ENCODE measurements at places on chromosomes 12 and 14. TPM values are rescaled to one million over a fixed set of nuclear protein-coding genes. Genes with fewer than 3 reads are reported as not detected.
A peak's percentile ranks its signal among the peaks of the same experiment; 100 is the strongest.

DNA sequence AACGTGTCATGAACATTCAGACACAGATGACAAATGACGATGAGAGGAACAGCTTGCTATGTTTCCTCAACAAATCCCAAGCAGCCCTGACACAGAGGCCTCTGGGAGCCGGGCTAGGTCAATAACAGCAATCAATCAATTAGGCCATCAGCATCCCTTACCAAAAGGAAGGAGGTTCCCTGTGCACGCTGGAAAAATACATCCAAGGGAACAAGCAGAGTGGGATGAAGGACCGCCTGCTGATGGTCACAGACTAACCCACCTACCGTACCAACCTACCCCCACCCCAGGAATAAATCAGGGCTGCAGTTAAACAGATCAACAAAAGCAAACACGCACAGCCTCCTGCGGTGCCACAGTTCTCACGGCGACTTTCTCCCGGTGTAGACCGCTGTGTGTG lies 265.1 kb upstream of the SFSWAP start:
- DNase-seq, result no peak

The LUM gene
- 51.3 TPM for total RNA-seq

DNA sequence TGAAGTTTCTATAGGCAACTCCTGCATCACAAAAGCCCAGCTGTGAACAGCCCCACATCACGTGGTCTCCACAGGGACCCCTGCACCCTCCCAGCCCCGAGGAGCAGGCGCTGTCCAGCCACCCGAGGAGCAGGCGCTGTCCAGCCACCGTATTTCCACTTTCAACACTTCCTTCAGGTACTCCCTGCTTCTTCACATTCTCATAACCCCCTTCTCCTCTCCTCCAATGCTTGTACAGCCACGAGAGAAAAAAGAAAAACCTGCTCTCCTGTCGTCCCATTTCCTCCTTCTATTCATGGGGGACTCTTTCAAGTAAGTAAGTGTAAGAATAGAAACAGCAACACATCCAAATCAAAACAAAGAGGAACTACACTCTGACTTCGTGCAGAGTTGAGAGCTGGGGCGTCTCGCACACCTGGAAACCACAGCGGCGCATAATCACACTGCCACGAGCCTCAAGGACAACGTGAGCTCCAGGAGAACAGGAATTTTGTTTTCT lies 11.9 kb downstream of the CDC42BPB start:
- DNase-seq, result no peak

GRCh38 chr12:104163631-104164030 lies 25.6 kb upstream of the NFYB start:
- DNase-seq, result no peak

The HOXC5 gene
- not detected for total RNA-seq

DNA sequence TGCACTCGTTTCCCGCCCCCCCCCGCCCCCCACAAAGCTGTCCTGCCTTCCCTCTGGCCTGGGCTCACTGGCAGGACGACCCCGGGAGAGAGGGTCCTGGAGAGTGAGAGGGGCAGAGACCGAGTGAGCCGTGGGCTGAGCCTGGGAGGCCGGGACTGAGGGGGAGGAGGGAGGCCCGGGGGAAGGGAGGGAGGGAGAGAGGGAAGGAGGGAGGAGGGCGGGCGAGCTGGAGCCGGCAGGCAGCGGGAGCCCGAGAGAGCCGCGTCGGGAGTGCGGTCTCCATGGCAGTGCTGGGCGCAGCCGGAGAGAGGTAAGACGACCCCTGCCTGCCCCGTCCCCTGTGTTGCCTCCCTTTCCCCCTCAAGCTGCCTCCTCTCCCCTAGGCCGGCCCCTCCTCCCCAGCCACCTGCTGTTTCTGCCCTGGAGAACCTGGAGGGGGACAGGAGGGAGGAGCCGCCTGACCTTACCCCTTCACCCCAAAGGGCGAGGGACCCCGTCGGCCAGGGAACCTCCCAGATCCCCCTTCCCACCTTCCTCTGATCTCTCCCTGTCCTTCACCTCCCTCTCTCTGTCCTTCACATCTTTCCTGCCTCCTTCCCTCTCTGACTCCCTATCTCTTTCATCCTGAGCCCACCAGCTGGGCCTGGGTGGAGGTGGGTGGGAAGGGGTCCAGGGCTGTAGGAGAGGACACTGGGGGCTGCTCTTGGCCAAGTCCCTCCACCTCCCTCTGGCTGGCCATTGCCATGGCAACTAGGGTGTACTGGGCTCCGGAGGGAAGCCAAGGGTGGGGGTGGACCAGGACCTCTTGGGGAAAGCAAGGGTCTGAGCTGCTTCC lies at the start of gene GPR162:
TSS of gene GPR162 (plus strand) at position 231 of the 835 bp plus-strand sequence. CDS start 2,078 bp downstream, outside the sequence.
- DNase-seq, result peak; percentile 91

DNA sequence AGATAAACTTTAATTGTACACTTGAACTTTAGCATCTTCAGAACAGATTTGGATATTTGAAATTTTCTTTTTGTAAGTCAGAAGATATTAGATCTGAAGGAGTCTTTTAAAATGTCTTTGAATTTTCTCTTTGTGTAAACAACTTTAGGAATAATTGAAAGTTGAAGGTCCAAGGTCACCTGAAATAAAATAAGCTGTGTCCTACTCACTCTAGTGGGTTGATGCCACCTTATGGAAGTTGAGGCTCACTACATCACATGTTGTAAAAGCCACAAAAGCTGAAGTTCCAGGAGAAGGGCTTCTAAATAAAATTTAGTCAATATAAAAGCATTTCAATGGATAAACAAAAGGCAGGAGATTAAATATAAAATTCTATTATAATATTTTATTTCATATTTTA lies 122.0 kb upstream of the ATXN7L3B start:
- DNase-seq, result no peak
